Tongue (tissue), 3 donors: ENCODE measurements at places on chromosomes 2 and 18. TPM values are rescaled to one million over a fixed set of nuclear protein-coding genes. Genes with fewer than 3 reads are reported as not detected.

The ERBB4 gene
- total RNA-seq = 17.8 TPM

The FAM228A gene
- 1.3 TPM for total RNA-seq

The YIPF4 gene
- 34.1 TPM for total RNA-seq

The NMUR1 gene
- 0.41 TPM for total RNA-seq

The DUSP19 gene
- total RNA-seq = 5.8 TPM

The AKAIN1 gene
- total RNA-seq = not detected

The ATP6V1C2 gene
- 12.1 TPM for total RNA-seq

The RAD51AP2 gene
- total RNA-seq = 0.10 TPM

The CRYBA2 gene
- not detected for total RNA-seq

The HJURP gene
- total RNA-seq = 9.8 TPM

The WDSUB1 gene
- 11.2 TPM for total RNA-seq

The SAG gene
- total RNA-seq = not detected

The UGT1A7 gene
- total RNA-seq = 1.3 TPM

The NCKAP5 gene
- 18.4 TPM for total RNA-seq

The ACADL gene
- total RNA-seq = 8.6 TPM
